ENCODE measurements at places on chromosomes 7 and 10.

DNA sequence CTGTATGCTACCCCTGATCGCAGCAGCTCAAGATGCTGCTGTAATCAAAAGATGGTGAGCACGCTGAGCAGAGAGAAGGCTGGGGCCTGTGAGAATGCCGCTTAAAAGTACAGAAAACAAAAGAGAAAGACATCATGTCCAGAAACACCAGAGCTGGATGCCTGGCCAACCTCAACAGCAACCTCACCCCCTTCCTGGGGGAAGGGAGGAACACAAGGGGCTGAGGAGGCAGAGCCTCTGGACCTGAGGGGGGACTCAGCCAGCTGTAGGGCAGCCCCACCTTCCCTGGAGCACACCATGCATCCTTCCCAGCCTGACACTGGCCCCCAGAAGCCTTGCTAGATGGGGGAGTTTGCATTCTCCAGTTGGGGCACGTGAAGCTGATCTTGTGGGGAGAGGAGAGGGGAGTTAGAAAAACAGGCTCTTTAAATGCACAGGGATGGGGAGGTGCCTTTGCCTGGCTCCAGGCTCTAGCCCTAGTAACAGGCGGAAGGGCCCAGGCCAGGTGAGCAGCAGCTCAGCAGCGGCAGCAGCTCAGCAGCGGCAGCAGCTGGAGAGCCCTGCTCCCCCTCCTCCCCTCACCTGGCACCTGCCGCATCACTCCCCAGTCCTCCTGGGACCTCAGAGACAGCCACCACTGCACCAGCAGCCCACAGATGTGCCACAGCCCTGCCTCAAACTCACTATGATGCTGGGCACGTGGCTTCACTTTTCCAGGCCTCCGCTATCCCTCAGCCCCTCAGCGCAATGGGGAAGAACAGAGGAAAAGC is 156.3 kb downstream of the NEURL1 start:
- DNase-seq, result no peak

DNA sequence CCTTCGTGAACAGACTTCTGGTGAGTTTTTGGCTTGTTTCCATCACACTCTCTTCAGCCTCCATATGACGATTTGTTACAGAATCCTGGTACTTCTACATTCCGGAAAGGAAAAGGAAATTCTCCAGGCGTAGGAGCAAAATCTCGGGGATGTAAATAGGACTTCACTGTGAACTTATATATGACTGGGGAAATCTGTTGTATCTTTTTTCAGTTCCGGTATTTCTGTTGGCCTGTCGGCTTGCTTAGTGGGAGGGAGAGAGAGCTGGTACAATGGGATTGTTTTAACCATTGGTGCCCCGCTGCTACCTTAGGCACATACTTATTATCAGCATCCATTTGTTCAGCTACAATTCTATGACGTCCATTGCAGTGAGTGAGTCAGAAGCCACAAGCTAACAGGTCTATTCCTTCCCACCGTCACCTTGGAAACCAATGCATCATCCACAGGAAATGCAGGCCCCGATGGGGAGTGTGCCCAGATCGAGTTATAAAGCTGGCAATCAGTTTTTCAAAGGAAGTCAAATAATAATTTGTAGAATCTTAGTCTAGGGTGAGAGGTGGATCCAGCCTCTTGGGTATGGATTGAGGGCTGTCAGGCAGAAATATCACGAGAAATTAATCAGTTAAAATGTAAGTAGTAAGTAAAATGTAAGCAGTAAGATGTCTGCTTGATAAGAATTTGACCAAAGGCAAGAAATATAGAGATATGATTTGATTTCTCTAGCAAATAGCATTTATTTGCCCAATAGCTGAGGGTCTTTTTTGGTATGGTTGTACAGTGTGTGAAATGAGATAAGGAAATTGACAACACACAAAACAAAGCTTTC is 92.0 kb upstream of the MKLN1 start:
- DNase-seq, result no peak

DNA sequence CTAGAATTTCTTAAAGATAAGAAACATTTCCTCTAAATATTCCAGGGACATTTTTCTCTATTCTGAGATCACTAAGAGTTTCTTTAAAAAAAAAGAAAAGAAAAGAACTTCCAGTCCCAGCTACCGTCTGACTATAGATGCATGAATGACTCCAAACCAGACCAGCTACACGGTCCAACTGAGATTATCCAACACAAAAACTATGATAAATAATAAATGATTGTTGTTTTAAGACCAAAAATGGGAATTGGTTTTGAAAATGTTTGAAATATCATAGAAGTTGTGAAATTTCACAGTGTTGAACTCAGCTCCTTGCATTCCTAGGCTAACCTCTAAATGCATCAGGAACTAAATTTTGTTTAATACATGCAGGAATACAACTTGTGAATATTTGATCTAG is 1619.6 kb upstream of the LRRTM3 start:
- no peak for DNase-seq

GRCh38 chr7:130831817-130832481 is 97.9 kb upstream of the KLF14 start:
- DNase-seq, result peak; percentile 44

DNA sequence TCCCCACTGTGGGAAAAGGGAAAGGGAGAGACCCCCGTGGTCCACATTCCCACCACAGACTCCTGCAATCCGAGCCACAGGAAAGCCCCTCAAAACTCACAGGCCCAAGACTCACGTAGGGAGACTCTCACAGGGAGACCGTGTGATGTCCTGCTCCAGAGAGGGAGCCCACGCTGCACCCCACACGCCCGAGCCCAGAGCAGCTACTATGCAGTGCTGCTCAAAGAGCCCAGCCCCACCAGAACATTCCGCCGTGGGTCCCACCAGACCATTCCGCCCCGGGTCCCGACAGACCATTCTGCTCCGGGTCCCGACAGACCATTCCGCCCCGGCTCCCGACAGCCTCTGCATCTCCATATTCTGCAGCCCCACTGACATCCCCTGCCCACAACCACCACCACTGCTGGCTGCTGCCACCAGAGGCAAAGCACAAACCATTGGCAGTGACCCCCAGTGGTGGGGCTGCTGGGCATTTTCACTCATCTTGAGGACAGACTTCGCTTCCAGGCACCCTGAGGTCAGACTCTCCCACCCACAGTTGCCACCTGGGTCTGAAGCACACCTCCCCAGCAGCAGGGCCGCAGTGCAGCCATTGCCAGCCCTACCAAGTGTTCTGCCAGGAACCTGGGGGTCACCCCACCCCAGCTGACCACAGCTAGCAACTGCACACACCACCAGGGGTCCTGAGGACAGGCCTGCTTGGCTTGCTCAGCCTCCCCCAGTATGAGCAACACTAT is 625.4 kb upstream of the FOXK1 start:
- no peak for DNase-seq

- DNase-seq, result peak; percentile 76
These were observed 147.1 kb downstream of the NEURL1 start for GRCh38 chr10:103640436-103641181.

DNA sequence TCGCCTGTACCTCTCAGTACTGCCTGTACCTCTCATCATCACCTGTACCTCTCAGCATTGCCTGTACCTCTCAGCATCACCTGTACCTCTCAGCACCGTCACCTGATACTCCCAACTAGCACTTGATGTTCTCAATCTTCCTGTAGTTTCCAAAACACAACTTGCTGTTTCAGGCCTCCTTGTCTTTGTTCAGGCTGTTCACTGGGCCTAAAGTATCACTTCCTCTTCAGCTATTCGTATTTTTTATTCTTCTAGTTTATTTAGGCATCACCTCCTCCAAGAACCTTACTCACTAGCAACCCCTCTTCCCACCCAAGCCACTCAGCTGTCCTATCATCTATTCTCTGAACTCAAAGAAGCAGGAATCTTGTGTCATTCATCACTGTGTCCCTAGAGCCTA is 24.1 kb downstream of the OR6B1 start:
- DNase-seq, result no peak

DNA sequence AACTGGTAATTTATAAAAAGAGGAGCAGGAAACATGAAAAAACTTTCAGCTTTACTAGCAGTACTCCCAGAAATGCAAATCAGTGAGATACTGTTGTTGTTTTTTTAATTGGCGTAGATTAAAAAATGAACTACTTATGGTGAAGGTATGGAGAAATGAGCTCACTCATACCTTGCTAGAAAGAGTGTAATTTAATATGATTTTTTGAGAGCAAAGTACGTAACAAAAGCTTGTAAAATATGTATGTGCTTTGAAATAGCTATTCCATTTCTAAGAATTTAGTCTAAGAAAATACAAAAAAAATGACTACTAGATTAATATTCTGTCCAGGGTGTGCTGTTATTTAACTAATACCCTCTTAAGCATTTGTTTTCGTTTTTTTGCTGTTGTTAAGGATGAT is 5.5 kb downstream of the CUL1 start:
- no peak for DNase-seq

GRCh38 chr7:22202141-22202540 is 154.8 kb downstream of the RAPGEF5 start:
- no peak for DNase-seq

- no peak for DNase-seq
These were observed 39.2 kb upstream of the COL1A2 start for GRCh38 chr7:94355454-94355853.

DNA sequence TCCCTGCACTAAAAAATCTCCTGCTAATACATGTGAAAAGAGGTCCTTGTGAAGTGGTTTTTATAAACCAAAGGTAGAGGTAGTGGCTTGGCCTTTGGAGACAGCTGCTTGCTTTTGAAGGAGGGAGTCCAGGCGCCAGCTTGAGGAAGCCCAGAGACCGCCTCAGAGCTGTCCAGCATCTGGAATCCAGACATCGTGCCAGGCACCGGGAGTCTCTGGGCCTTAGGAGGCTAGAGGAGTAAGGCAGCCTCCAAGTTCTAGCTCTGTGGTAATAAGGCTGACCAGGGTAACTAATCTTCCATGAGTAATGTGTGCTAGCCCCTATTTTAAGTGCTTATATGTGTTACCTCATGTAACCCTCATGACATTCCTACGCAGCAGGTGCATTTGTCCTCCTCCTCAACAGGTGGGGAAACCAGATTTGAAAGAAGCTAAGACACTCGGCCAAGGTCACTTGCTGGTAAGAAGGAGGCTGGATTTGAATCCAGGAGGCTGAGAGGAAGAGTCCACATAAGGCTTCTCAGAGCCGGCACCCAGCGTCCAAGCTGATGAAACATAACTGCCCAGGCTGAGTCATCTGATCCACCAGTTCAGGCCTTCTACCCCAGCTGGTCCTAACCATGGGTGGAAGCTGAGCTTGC is 26.1 kb downstream of the PRLHR start:
- no peak for DNase-seq

- no peak for DNase-seq
These were observed 40.5 kb upstream of the ADO start for GRCh38 chr10:62764011-62764410.

GRCh38 chr10:110842326-110842904 is 29.3 kb upstream of the PDCD4 start:
- no peak for DNase-seq

- no peak for DNase-seq
These were observed 23.5 kb downstream of the SGCE start for GRCh38 chr7:94632338-94633013.

DNA sequence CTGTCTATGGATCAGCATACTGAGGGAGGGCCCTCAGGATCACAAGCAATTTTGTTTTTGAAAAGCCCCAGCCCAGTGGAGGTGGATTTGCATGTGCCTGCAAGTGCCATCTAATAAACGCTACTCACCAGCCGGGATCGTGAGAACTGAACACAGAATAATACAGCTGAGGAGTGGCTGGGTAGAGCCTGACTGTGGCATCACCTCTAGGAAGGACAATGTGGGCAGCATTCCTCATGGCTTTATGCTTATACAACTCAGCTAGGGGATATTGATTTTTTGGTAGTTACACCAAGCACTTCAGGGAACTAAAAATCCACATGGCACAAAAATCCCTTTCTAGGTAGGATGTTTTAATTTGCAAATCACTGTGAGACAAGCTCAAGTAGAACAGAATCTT is 72.7 kb upstream of the PALS2 start:
- DNase-seq, result no peak

GRCh38 chr7:130037703-130038102 is 13.5 kb downstream of the ZC3HC1 start:
- no peak for DNase-seq

Data from NCI-H1694 (cell line).